ENCODE measurements at places on chromosomes 5 and 9. TPM values are rescaled to one million over a fixed set of nuclear protein-coding genes. Genes with fewer than 3 reads are reported as not detected.
A peak's percentile ranks its signal among the peaks of the same experiment; 100 is the strongest.

- H3K27me3 ChIP-seq: no peaks in the 10 kb centered on the region
- peak overlapping the region; percentile 71 for H3K4me3 ChIP-seq
- DNase-seq: peak; percentile 86
- H3K36me3 ChIP-seq: peaks cover 18% of the 10 kb centered on the region
- peaks cover 71% of the 10 kb centered on the region for H3K4me1 ChIP-seq
Measured at GRCh38 chr9:127783111-127784008, 2.5 kb upstream of the CDK9 start.

- H3K36me3 ChIP-seq: no peaks in the 10 kb centered on the region
- peaks cover 2% of the 10 kb centered on the region for H3K4me1 ChIP-seq
- peaks cover 9% of the 10 kb centered on the region for H3K27me3 ChIP-seq
- no peak overlapping the region for H3K4me3 ChIP-seq
- no peak overlapping the region for H3K27ac ChIP-seq
- no peak for DNase-seq
Measured at GRCh38 chr5:1122511-1123294, 10.8 kb upstream of the SLC12A7 start.

DNA sequence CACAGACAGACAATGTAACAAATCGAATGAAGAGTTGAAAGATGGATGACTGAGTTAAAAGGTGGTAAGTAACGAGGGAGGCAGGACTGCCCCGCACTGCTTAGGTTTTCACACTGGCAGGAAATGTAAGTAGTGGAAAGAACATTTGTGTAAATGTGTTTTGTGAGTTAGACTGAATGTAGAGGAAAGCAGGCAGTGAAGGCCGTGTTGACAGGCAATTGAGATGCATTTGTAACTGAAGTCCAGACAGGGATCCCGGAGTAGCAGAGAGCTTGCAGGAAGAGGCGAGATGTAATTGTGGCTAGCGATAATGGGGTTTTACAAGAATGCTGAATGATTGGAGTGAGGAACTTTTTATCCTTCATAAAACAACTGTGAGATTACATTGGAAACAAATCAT, 20.0 kb upstream of the SH3PXD2B start:
- peaks cover 3% of the 10 kb centered on the region for H3K27me3 ChIP-seq
- H3K4me3 ChIP-seq: no peak overlapping the region
- no peak for DNase-seq
- no peaks in the 10 kb centered on the region for H3K4me1 ChIP-seq
- H3K27ac ChIP-seq: no peak overlapping the region

- no peak overlapping the region for H3K27ac ChIP-seq
- no peak overlapping the region for H3K4me3 ChIP-seq
- no peaks in the 10 kb centered on the region for H3K27me3 ChIP-seq
- DNase-seq: no peak
- no peaks in the 10 kb centered on the region for H3K36me3 ChIP-seq
Measured at GRCh38 chr5:160133071-160133917, 14.0 kb upstream of the PWWP2A start.

GRCh38 chr9:132020820-132021510, 58.7 kb downstream of the MED27 start:
- no peak for DNase-seq
- H3K27ac ChIP-seq: no peak overlapping the region
- no peaks in the 10 kb centered on the region for H3K27me3 ChIP-seq
- H3K4me3 ChIP-seq: no peak overlapping the region
- no peaks in the 10 kb centered on the region for H3K4me1 ChIP-seq

- H3K27ac ChIP-seq: no peak overlapping the region
- peaks cover 1% of the 10 kb centered on the region for H3K27me3 ChIP-seq
- DNase-seq: no peak
- H3K4me1 ChIP-seq: no peaks in the 10 kb centered on the region
Measured at GRCh38 chr9:35350212-35350611, 139.7 kb upstream of the RUSC2 start.

- H3K4me1 ChIP-seq: no peaks in the 10 kb centered on the region
- H3K4me3 ChIP-seq: no peak overlapping the region
- no peaks in the 10 kb centered on the region for H3K36me3 ChIP-seq
- DNase-seq: no peak
Measured at GRCh38 chr5:59489551-59489950, 404.0 kb downstream of the PDE4D start.

GRCh38 chr5:170256571-170256970, 23.8 kb downstream of the C5orf58 start:
- no peak overlapping the region for H3K4me3 ChIP-seq
- no peak for DNase-seq
- H3K4me1 ChIP-seq: peaks cover 78% of the 10 kb centered on the region
- H3K36me3 ChIP-seq: peaks cover 97% of the 10 kb centered on the region

- no peaks in the 10 kb centered on the region for H3K36me3 ChIP-seq
- H3K27ac ChIP-seq: no peak overlapping the region
Measured at GRCh38 chr5:6470672-6471071, 22.0 kb downstream of the UBE2QL1 start.

- no peaks in the 10 kb centered on the region for H3K36me3 ChIP-seq
- no peaks in the 10 kb centered on the region for H3K27me3 ChIP-seq
- DNase-seq: no peak
- no peak overlapping the region for H3K27ac ChIP-seq
- H3K4me1 ChIP-seq: no peaks in the 10 kb centered on the region
Measured at GRCh38 chr5:9653811-9654210, 23.7 kb upstream of the TAS2R1 start.

GRCh38 chr5:80255431-80255810, 427 bp downstream of the SERINC5 start:
- peak; percentile 50 for DNase-seq
- H3K4me3 ChIP-seq: peak overlapping the region; percentile 97
- no peaks in the 10 kb centered on the region for H3K27me3 ChIP-seq
- peaks cover 60% of the 10 kb centered on the region for H3K36me3 ChIP-seq
- peaks cover 63% of the 10 kb centered on the region for H3K4me1 ChIP-seq

DNA sequence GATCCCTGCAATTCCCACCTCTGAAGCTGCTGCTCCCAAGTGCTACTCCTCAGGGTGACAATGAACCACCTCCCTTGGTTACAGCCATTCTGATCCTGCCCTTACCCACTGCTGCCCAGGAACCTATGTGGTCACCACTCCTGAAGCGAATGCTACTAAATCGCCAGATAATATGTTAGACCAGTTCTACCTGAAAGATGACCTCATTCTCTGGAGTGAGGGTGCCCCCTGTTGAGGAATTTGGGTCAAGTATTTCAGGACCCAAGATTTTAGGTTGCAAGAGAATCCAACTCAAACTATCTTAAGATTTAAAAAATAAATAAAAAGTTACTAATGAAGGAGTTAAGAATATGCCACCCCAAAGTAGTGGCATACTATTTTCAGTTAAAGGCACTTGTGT, 5.8 kb upstream of the SNAPC3 start:
- H3K27me3 ChIP-seq: peaks cover 6% of the 10 kb centered on the region
- no peaks in the 10 kb centered on the region for H3K36me3 ChIP-seq
- H3K27ac ChIP-seq: no peak overlapping the region
- DNase-seq: peak; percentile 57

- no peak overlapping the region for H3K4me3 ChIP-seq
- H3K4me1 ChIP-seq: peaks cover 3% of the 10 kb centered on the region
- no peaks in the 10 kb centered on the region for H3K36me3 ChIP-seq
- H3K27ac ChIP-seq: no peak overlapping the region
Measured at GRCh38 chr5:78811121-78811817, 162.7 kb upstream of the LHFPL2 start.

GRCh38 chr5:17105744-17106418, 111.5 kb upstream of the BASP1 start:
- H3K27me3 ChIP-seq: no peaks in the 10 kb centered on the region
- H3K27ac ChIP-seq: no peak overlapping the region
- H3K4me3 ChIP-seq: no peak overlapping the region
- no peaks in the 10 kb centered on the region for H3K4me1 ChIP-seq
- H3K36me3 ChIP-seq: no peaks in the 10 kb centered on the region

- DNase-seq: no peak
Measured at GRCh38 chr9:119009249-119009648, 360.0 kb downstream of the BRINP1 start.

GRCh38 chr5:12177851-12178250, 273.6 kb upstream of the CTNND2 start:
- no peak overlapping the region for H3K4me3 ChIP-seq
- H3K36me3 ChIP-seq: no peaks in the 10 kb centered on the region
- no peaks in the 10 kb centered on the region for H3K27me3 ChIP-seq
- no peaks in the 10 kb centered on the region for H3K4me1 ChIP-seq

- H3K36me3 ChIP-seq: no peaks in the 10 kb centered on the region
- H3K27me3 ChIP-seq: no peaks in the 10 kb centered on the region
- no peak overlapping the region for H3K27ac ChIP-seq
- DNase-seq: no peak
- H3K4me3 ChIP-seq: no peak overlapping the region
- H3K4me1 ChIP-seq: peaks cover 8% of the 10 kb centered on the region
Measured at GRCh38 chr5:142215915-142216681, 107.5 kb downstream of the NDFIP1 start.

DNA sequence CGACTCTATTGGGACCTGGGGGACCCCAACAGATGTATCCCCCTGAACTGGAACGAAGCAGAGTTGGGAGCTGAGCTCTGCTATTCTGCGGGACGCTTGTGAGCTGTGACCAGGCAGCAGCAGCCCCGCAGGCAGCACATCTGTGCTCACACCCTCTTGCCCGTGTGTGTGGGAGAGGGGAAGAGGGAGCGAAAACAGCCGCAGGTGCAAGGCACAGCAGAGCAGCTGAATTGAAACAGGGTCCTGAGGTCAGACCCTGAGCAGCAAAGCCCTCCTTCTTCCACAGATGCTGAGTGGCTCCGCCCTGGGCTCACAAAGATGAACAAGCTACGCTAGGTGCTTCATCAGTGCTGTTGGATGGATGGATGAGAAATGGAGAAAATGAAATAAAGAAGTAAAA, 198.7 kb downstream of the HSPA4 start:
- no peak for DNase-seq
- no peaks in the 10 kb centered on the region for H3K27me3 ChIP-seq
- no peaks in the 10 kb centered on the region for H3K36me3 ChIP-seq
- no peak overlapping the region for H3K27ac ChIP-seq
- H3K4me1 ChIP-seq: peaks cover under 1% of the 10 kb centered on the region

- H3K27ac ChIP-seq: peak overlapping the region; percentile 99
- peak overlapping the region; percentile 99 for H3K4me3 ChIP-seq
- peaks cover 4% of the 10 kb centered on the region for H3K36me3 ChIP-seq
Measured at GRCh38 chr5:134524272-134524825, 1.1 kb upstream of the JADE2 start.

GRCh38 chr9:127154390-127155191, 32.2 kb upstream of the ANGPTL2 start:
- no peak overlapping the region for H3K4me3 ChIP-seq
- H3K27ac ChIP-seq: peak overlapping the region; percentile 7
- peaks cover 18% of the 10 kb centered on the region for H3K27me3 ChIP-seq
- no peak for DNase-seq
- no peaks in the 10 kb centered on the region for H3K36me3 ChIP-seq

DNA sequence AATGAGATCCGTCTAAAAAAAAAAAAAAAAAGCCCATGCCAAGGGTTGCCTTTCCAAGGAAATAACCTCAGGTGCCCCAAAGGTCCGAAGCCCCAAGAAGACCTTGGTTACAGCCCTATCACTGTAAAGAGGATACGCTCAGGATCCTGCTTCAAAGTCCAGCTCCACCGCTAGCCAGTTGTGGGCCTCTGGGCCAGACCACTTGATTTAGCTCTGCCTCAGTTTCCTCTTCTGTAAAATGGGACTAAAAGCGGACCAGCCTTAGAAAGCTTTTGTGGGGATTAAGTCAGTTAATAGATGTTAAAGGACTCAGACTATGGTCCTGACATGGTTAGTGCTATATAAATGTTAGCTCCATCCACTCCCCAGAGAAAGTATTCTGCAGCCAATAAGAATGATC, 48.7 kb upstream of the ORM1 start:
- H3K4me1 ChIP-seq: no peaks in the 10 kb centered on the region
- H3K27ac ChIP-seq: no peak overlapping the region
- no peak overlapping the region for H3K4me3 ChIP-seq

GRCh38 chr9:87787735-87788134, 61.8 kb downstream of the CTSL start:
- H3K36me3 ChIP-seq: no peaks in the 10 kb centered on the region
- peaks cover 4% of the 10 kb centered on the region for H3K4me1 ChIP-seq
- no peak overlapping the region for H3K4me3 ChIP-seq
- no peak for DNase-seq

DNA sequence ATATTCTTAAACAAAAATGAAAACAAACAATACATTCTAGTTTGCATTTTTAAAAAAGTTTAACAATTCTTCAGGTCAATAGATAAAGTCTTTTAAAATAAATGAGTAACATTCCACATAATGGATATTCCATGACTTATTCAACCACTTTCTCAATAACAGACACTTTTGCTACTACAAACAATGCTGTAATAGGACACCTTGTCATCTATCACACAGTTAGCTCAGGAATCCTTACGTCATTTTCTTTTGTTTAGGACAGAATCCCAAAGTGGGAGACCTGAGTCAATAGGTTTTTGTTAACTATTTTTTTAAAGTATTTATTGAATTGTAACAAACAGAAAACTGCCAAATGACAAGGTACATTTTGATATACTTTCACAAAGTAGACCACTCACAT, 72.5 kb downstream of the CEP120 start:
- H3K36me3 ChIP-seq: peaks cover 18% of the 10 kb centered on the region
- H3K4me3 ChIP-seq: no peak overlapping the region
- no peaks in the 10 kb centered on the region for H3K27me3 ChIP-seq
- no peaks in the 10 kb centered on the region for H3K4me1 ChIP-seq
- no peak overlapping the region for H3K27ac ChIP-seq
- no peak for DNase-seq

DNA sequence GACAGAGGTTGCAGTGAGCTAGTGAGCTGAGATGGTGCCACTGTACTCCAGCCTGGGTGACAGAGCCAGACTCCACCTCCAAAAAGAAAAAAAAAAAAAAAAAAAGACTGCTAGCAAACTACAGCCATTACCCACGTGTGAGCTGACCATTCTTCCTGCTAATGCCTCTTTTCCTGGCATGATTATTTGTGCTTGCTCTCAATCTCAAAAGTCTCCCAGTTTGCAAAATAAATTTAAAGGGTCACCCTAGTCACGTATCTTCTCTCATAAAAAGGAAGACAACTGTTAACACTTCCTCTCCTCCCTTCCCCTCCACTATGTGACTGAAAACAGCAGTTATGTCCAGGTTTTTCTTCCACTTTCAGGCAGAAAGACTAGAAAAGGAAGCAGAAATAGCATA, 37.2 kb downstream of the TRIM36 start:
- H3K4me3 ChIP-seq: no peak overlapping the region
- no peaks in the 10 kb centered on the region for H3K4me1 ChIP-seq
- DNase-seq: no peak
- no peaks in the 10 kb centered on the region for H3K36me3 ChIP-seq

IFNB1 gene
- not detected for total RNA-seq

CDKN2B gene
- 0.65 TPM for total RNA-seq

SREK1 gene
- 66.0 TPM for total RNA-seq

SLC22A4 gene
- total RNA-seq: not detected

MSX2 gene
- not detected for total RNA-seq

ADGRD2 gene
- not detected for total RNA-seq

TMEM252 gene
- not detected for total RNA-seq

MARCOL gene
- not detected for total RNA-seq

PRLR gene
- total RNA-seq: not detected

ELOVL7 gene
- 0.99 TPM for total RNA-seq
